ENCODE measurements at places on chromosomes 5 and 9.

- DNase-seq: no peak
These were observed 31.3 kb downstream of the FYB1 start for GRCh38 chr5:39187831-39188731.

DNA sequence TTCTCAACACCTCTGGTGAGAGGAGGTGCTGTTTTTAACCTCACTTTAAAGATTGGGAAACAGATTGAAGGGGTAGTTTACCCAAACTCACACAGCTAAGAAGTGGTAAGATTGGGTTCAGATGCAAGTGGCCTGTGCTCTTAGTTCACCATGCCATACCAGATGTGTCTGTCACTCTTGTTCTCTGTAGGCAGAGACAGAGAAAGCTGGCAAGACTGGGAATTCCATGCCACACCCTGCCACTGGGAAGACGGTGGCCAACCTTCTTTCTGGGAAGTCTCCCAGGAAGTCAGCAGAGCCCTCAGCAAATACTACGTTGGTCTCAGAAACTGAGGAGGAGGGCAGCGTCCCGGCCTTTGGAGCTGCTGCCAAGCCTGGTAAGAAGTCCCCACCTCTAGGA lies 11.0 kb downstream of the TCOF1 start:
- no peak for DNase-seq

GRCh38 chr5:34738381-34738780 lies 82.3 kb downstream of the RAI14 start:
- DNase-seq: no peak

GRCh38 chr5:137507150-137507549 lies 8.0 kb upstream of the SPOCK1 start:
- DNase-seq: no peak

DNA sequence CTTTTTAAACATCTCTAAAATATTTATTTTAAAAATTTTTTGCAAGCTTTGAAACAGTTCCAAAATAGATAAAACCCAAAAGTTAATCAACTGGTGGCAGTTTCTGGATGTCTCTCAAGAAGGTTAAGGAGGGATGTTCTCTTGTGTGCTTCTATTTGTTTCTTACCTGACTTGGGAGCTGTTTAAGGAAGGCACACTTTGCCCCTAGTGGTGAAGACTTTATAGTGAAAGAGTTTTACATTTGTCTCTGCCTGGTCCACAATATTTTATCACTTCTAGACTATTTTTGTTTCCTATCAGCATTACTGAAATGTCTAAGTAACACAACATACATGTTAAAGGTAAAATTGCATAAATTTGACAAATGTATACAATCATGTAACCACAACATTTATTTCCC lies 552.8 kb downstream of the SEMA5A start:
- DNase-seq: no peak

DNA sequence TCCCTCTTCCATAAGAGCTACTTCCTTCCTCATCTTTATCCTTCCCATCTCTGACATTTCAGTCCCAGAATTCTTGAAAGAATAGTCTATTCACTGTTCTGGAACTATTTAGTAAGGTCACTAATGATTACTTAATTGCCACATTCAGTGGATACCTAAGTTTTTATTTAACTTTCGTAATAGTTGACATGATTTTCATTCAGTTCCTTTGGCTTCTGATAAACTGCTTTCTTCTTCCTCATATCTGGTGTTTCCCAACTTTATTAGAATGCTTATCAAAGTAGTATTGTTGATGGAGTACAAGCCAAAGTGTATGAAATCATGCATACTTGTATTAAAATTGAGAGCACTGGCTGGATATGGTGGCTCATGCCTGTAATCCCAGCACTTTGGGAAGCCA lies 10.8 kb downstream of the UBE2D2 start:
- DNase-seq: no peak

DNA sequence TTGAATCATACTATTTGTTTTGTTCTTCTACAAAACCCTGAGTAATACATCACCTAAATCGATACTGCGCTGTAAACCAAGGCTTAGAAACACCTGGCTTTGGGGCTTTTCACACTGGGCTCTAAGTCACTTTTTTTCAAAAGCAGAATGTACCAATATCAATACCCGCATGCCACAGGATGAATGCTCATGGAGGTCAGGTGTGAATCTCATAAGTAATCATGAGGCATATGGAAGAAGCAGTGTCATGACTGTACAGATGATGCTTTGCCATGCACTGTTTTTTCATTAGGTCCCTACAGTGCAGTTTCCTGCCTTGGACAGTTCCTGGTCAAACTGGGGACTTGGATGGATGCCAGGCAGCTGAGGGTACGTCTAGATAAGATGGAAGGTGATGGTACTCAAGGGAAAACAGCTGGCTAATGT lies 49.0 kb upstream of the ATG10 start:
- DNase-seq: no peak

DNA sequence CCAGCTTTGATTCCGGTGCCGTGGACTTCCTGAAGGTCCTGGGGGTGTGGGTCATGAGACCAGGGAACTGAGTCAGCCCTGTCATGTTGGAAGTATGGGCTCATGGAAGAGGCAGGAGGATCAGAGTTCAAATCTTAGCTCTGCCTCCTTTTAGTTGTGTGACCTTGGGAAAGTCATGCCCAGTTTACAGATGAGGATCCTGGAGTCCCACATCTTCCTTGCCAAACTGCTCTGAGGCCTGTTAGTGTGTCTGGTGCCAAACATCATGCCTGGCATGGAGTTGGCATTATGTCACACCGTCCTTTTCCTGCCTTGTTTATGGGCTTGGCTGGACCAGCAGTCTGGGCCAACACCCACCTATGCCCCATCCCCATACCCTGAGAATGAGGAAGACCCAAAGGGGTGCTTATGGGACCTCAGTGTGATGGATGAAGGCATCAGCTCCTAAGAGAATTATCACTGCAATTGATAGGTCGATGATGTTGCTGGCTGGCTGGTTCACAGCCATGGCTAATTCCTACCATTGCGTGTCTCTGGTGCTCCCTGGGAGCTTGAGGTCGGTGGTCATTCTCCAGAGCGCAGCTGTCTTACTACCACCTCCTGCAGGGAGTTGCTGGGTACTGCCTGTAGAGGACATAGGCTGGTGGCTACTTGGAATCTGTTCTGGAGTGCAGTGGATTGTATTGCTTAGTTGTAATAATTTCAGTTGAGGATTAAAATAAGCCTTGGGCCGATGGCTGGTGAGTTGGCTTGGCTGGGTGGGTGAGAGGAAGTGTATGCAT lies 140.5 kb upstream of the PITX1 start:
- DNase-seq: no peak

GRCh38 chr9:77952635-77953328 lies 78.8 kb downstream of the GNAQ start:
- DNase-seq: peak; percentile 38

DNA sequence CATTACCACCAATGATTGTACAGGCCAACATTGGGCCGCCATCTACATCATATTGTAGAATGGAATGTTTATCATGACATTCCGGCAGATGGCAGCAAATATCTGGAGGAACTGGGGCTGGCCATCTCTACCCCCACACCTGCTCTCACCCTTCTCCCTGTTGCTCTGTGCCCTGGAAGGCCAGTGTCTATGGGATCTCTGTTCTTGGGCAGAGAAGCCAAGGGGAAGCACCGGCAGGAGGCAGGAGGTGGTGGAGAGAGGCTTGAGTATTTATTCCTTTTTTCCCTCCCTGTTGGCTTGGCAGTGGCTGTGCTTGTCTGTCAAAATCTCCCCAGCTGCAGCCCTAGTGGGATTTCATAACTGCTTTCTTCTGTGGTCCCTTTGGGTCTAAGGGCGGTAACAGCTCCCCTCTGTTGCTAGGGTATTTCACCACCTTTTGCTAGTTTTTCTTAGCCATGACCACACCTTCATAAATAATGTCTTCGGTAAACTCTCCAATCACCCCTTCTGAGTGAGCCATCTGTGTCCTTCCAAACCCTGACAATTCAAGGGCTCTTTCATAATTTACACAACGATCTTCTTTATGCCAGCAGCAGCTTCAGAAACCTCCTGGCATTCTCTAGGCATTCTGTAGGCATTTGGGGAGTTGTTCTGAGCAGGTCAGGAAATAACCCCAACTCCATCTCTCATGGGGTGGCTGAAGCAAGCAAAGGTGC lies 225.8 kb downstream of the MELK start:
- DNase-seq: no peak

GRCh38 chr5:150670275-150670947 lies 9.4 kb downstream of the MYOZ3 start:
- no peak for DNase-seq

GRCh38 chr9:124776954-124777648 lies at the start of gene OLFML2A:
OLFML2A (plus strand) TSS chr9:124777133; CDS start chr9:124777271, 138 bp downstream.
- no peak for DNase-seq

GRCh38 chr9:71897577-71897976 lies 13.4 kb downstream of the ABHD17B start:
- DNase-seq: no peak

GRCh38 chr9:76637416-76637815 lies 126.8 kb upstream of the PCA3 start:
- no peak for DNase-seq

GRCh38 chr5:52989025-52989780 lies at the start of gene ITGA2:
ITGA2 (plus strand) TSS chr5:52989352; CDS start chr5:52989469, 117 bp downstream.
- no peak for DNase-seq
